ENCODE measurements at places on chromosomes 11 and 22.

GRCh38 chr11:85028329-85029101 is 598.6 kb downstream of the DLG2 start:
- DNase-seq: no peak

DNA sequence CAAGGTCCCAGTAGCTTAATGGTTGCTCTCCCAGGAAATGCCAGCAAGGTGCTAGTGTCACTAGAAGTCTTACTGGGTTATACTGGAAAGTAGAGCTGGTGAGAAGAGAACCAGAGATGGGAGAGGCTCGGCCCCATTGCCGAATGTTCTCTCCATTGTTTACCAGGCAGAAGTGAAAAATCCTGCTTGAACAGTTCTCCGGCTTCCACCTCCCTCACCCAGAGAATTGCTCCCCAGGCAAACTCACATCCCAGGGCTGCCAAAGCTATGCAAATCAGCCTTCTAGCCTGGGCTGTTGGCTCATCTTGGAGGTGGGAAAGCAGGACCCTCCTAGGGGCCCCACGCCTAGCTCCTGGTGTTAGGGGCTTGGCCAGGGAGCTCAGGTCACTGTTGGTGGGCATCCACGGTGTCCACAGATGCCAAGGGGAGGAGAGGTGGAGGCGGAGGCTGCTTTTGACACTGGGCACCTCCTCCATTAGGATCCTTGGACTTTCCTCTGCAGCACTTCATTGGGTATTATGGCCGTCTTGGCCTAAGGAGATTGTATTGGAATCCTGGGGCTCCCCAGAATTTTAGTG is 20.1 kb downstream of the POU2F3 start:
- no peak for DNase-seq

GRCh38 chr11:124296016-124296415 is 17.7 kb downstream of the OR8D1 start:
- no peak for DNase-seq

GRCh38 chr11:110972640-110973039 is 260.4 kb upstream of the ARHGAP20 start:
- DNase-seq: peak; percentile 26

DNA sequence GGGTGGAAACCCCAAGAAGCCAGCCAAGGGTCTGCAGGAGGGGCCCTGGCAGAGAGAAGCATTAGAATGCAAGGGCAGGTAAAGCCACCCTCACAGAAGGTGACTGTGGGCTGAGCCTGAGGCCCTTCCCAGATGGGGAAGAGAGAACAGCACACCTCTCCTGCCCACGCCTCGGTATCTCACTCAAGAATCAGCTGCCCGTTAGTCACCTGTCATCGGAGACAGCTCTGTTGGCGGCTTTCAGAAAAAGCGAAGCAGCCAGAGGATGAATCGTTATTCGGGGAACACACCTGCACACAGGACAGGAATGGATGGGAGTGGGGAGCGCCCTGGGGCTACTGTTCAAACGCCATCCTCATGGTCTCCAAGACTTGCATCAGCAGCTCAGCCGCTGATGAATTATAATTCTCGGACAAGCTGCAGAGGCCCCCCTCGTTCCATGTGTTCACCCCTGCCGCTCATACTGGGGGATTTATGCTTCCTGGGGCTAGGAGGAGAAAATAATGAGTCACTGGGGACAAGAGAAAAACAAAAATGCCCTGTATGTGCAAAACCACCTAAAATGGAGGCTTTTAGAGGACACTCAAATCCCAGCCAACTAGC is 21.6 kb upstream of the TMA7B start:
- DNase-seq: no peak

DNA sequence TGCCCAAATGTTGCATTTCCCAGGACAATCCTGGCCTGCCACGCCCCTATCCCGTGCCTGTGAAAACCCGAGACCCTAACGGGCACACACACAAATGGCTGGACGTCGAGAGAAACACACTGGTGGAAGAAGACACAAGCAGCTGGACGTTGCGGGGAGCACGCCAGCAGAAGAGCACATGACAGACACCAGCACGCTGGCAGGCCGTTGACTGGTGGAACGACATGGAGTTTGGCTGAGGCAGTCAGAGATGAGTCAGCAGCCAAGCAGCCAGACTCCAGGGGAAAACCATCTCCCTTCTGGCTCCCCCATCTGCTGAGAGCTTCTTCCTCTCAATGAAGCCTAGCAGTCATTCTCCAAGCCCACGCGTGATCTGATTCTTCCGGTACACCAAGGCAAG is 606.7 kb upstream of the LRRC4C start:
- no peak for DNase-seq

DNA sequence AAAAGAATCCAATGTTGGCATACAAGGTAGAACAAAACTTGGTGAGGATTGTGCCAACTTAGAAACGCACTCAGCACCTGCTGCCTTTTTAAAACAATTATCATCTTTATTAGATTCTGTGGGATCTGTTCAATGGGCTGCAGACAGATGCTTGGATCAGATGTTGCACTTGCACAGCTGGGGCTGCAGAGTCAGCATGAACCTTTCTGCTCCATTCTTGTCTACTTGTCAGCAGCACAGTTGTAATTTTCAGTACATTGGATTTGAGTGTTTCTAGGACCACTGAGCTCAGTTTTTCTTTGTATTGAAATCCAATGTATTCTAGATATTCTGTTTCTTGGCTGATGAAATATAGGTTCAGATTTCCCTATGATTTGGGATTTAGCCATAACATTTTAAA is 164.5 kb downstream of the LUZP2 start:
- no peak for DNase-seq

DNA sequence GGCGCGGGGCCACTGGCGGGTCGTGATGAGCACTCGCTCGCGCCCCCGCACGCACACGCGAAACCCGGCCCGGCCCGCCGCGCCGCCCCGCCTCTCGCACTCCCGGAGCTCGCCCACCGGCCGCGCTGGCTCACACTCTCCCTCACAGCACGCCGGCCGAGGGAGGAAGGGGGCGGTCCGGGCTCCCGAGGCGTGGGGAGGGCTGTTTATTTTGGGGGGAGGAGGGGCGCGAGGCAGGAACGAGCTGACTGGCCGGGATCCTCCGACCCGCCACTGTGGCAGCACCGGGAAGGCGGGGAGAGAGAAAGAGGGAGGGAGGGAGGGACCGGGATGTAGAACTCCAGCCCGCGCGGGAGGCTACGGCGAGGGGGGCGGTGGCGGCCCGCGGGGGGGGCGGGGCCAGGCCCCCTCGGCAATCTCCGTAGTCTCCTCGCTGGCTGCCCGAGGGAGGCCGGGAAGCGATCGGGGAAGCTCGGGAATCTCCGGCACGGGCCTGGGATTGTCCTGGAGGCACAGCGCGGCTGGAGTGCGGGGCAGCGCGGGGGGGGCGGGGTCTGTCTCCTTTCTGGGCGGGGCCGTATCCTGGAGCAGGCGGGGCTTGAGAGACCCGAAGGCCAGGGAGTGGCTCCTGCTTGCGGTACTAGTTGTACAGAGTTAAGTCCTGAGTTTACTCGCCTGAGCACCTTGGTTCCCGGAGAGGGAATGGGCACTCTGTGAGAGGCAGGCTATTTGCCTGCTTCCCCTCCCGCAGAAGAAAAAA is at the start of gene RBFOX2:
Gene RBFOX2 (minus strand): TSS at position 179 of the 760 bp plus-strand sequence. CDS start 399 bp downstream, outside the sequence.
- peak; percentile 89 for DNase-seq

DNA sequence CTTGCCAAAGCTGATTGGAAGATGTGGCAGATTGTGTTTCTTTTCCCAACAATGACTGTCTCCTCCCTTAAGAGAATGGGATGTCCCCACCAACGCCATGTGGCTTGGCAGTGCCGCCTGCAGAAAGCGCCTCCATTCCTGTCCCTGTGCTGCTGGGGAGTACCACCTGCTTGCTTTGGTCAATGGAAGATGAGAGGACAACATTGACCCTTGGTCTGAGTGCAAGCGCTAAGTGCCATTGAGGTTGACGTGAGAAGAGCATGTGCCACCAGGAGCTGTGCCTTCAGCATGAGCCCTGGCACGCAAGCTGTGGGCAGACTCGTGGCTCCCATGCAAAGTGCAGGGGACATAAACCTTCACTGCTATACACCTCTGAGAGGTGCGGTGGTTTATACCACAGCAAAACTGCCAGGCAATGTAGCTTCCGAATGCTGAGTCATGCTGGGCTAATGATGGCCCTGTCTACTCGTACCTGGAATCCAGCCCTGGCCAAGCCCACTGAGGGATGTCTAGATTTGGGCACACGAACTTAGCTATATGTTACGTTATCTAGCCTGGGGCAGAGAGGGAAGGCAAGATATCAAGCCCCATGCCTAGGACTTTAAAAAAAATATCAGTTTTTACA is 41.9 kb downstream of the MYEOV start:
- DNase-seq: peak; percentile 2

DNA sequence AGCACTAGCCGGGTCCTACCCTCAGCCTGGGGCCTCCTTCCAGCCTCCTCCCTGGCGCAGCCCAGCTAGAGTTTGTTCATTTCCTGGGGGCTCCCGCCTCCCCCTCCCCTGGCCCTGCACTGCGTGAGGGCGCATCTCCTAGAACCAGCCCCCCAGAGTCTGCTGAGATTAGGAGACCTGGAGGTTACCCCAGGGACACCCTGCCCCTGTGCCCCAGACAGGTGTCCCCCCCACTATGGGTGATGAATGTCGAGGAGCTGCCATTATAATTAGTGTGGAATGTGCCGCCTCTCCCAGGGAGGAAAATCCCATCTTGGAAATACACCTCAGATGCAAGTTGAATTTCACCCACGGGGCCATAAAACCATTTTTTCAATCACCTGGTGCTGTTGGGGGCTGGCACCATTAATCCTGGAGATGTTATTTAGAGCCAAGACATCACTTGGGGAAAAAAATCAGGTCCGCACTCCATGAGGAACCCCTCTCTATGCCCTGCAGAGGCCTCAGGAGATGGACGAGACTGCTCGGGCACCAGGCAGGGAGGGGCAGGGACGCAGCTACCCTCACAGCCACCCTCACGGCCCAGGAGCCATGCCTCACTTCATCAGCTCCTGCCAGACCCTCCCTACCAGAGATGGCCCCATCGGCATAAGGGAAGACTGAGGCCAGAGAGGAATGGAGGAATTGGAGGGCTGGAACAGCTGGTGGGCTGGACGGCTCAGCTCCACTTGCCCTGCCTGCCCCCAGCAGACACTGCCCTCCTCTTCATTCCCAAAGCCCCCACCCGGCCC is 197.5 kb downstream of the IGLL1 start:
- no peak for DNase-seq

DNA sequence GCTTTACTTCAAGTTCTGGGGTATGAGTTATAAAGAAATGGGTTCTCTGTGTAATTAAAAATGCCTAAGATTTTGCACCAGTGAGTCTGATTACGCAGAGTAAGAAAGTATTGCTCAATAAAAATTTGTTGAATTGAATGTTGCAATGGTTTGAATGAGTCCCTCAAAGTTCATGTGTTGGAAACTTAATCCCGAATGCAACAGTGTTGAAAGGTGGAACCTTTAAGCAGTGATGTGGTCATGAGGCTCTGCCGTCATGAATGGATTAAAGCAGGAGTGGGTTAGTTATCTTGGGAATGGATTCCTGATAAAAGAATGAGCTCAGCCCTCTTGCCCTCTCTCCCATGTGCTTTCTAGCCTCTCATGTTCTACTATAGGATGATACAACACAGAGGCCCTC is 52.6 kb upstream of the SESN3 start:
- no peak for DNase-seq

DNA sequence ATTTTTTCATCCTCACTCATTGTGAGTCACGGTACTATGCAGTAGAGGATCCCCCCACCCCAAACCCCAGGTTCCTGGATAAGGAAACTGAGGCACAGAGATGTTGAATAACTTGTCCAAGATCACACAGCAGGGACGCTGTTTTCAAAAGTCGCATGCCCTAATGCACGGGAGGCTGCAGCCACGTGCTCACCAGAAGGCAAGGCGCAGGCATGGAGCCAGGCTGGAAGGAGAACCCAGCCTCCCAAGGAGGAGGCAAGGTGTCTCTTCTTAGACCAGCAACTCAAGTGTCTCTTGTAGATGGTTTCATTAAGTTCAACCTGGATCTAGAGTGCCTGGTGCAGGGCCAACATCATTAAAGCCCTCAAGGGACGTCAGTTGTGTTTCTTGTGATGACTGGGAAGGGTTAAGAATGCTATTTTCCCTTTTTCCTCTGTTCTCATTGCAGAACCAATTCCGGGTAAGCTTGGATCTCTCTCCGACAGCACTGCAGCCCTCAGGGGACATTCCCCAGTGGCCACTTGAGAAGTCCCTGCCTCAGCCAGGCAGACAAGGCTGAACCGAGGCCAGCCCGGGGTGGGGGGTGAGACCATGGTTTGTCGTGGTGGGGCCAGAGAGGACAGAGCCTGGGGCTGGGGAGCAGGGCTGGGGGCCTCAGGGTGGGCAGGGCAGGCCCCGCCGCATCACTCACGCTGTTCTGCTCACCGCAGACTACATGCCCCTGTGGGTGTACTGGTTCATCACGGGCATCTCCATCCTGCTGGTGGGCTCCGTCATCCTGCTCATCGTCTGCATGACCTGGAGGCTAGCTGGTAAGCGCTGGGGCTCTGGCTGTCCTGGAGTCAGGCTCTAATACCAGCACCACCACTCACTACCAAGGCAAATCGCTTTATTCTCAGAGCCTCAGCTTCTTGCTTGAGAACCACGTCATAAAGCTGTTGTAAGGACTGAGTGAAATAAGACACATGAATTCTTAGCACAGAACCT is 15.7 kb downstream of the TMEM121B start:
- no peak for DNase-seq

GRCh38 chr22:30574095-30574981 is at the start of gene GAL3ST1:
TSS of gene GAL3ST1 (minus strand) at chr22:30574665. CDS start at chr22:30557392, 17,273 bp downstream.
- DNase-seq: no peak

- no peak for DNase-seq
These were observed 435.7 kb upstream of the CADM1 start for GRCh38 chr11:115939731-115940421.

DNA sequence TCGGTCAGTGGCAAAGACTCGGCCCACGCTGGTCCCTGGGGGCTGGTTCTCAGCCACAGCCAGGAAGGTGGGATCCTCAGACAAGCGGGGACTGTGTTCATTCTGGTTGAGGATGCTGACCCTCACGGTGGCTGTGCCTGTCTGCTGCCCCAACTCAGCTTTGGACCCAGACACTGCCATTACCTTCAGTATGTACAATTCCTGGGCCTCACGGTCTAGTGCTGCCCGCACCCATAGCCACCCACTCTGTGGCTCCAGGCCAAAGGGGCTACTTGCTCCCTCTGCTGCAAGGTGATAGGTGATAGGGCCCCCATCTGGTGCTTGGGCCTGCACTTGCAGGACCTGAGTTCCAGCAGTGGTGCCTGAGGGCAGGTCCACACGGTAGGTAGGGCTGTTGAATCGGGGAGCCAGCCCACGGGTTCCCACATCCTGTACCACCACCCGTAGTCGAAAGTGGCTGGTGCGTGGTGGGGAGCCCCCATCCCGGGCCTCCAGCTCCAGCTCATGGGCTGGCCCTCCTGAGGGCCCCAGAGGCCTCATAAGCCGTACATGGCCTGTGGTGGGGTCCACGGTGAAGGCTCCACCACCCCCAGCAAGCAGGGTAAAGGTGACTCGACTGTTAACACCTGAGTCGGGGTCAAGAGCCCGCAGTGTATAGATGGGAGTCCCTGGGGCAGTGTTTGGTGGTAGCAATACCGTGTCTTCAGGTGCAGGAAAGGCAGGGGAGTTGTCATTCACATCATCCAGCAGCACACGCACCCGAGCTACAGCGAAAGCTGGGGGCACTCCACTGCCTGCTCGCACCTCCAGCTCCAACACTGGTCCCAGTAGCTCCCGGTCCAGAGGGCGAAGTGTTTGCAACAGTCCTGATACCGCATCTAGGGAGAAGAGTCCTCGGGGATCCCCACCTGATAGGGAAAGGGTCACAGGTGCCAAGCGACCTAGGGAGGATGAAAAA is 13.2 kb upstream of the TPP1 start:
- no peak for DNase-seq

Measured in omental fat pad (tissue), 4 donors.